ENCODE measurements at places on chromosomes 6 and 20.

- no peak for DNase-seq
Measured at GRCh38 chr6:42128460-42129359, 13.7 kb downstream of the C6orf132 start.

DNA sequence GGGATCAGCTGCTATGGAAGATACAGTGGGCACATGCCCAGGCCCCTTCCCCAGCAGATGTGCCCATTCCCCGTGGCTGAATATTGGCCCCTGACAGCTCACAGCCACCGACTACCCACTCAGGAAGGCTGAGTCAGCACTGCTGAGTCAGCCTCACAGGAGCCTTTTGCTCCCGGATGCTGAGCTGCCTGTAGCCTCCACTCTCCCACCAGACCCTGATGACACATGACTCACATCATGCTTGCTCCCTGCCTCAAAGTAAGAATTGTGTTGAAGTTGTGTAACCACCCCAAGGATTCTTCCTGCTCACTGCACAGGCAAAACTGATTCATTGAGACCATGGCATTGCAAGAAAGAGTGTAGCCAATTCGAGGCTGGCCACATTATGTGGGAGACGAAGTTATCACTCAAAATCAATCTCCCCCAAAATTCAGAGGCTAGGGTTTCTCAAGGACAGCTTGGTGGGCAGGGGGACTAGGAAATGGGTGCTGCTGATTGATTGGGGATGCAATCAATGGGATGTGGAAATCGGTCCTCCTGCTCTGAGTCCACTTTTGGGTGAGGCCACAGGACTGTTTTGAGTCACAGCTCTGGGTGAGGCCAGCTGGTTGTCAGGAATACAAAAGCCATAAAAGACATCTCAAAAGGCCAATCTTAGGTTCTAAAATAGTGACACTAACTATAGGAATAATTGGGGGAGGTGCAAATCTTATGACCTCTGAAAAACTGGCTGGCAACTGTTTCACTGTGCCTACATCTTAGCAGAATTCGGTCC, 556.6 kb upstream of the CDH4 start:
- DNase-seq = no peak

DNA sequence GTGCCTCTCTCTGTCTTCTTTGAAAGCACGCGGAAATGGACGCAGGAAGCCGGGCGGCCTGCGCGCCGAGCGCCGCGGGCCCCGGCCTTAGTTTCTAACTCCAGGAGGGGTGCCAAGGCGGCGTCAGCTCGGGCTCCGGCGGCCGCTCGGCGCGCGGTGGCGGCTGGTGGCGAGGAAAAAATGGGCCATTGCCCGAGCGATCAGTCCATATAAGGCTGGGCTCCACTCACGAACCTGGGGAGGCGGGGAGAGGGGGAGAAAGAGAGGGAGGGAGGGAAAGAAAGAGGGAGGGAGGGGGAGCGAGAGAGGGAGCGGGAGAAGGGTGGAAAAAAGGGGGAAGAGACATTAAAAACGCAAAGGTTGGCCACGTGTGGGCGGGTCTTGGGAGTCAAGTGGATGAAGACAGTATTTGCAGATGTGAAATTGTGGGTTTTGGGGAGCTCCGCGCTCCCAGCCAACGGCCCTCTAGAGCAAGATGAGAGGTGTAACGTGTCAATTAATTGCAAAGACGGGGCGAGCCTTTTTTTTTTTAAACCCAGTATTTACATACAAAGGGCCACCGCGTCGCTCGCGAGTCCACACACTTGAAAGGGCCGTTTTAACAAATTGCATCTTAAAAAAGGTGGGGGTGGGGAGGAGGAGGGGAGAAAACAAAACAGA, at the start of gene NKX2-2:
Gene NKX2-2 (minus strand): TSS at position 184 of the 660 bp plus-strand sequence. CDS start 395 bp downstream, outside the sequence.
- DNase-seq = no peak

DNA sequence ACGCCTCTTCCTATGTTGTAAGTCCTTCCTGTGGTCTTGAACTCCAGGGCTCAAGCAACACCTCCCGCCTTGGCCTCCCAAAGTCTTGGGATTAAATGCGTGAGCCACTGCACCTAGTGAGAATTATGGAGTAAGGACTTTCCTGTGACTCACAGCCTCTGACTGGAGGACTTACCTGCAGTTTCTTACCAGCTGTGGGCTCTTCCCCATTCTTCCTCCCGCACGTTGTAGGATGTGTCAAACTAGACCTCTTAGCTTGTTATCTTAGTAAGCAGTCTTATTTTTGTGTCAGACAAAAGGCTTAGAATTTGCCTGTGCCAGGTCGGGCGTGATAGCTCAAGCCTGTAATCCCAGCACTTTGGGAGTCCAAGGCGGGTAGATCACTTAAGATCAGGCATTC, 30.9 kb downstream of the BAK1 start:
- DNase-seq = no peak

DNA sequence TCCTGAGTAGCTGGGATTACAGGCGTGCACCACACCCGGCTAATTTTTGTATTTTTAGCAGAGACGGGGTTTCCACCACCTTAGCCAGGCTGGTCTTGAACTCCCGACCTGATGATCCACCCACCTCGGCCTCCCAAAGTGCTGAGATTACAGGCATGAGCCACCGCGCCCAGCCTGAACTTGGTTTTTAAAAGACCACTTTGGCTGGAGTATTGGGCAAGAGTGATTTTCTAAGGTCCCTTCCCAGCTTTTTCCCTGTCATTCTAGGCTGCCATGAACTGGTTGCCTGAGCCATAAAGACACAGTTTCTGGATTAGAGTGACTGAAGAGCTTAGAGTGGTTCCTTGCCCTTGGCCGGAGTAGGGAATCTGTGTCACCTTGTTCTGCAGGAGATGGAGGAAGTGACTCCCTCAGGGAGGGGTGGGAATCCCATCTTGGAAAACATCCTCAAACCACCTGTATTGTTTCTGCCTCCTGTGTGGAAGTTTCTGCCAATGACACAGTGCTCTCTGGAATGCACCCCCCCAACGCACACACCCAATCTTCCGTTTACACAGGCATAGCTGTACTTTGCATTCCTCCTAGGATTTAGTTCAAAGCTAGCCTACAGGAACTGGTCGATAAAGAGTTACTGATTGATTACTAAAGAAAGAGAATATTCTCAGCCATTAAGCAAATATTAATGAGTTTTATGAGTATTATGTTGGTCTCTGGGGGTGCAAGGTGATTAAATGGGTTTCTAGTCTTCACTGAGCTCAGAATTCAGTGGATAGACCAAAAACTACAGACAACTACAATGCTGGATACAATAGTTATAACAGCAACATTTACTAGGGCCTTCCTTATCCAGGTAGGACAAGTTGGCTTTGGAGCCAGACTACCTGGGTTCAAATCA, 18.2 kb downstream of the BCL2L1 start:
- no peak for DNase-seq

- DNase-seq = peak; percentile 56
Measured at GRCh38 chr20:58753267-58753921, 60.8 kb downstream of the NPEPL1 start.

GRCh38 chr6:133368664-133369063, 127.5 kb downstream of the EYA4 start:
- DNase-seq = no peak

DNA sequence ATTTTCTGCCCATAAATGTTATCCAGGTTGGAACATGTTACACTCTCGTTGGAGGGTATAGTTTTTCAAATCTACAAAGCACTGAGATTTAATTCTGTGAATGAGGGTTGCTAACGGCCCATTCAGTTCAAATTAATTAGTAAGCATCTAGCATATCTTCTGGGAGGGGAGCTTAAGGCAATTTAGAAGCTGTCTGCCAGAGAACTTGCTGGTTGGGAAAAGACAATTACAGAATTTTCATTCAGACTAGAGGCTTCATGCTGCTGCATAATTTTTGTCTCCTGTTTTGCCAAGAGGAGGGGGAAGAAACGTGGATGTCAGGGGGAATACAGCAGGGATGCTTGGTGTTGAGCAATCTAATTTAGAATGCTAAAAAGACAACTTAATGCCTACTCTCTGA, 268.3 kb upstream of the FAM83B start:
- DNase-seq = no peak

DNA sequence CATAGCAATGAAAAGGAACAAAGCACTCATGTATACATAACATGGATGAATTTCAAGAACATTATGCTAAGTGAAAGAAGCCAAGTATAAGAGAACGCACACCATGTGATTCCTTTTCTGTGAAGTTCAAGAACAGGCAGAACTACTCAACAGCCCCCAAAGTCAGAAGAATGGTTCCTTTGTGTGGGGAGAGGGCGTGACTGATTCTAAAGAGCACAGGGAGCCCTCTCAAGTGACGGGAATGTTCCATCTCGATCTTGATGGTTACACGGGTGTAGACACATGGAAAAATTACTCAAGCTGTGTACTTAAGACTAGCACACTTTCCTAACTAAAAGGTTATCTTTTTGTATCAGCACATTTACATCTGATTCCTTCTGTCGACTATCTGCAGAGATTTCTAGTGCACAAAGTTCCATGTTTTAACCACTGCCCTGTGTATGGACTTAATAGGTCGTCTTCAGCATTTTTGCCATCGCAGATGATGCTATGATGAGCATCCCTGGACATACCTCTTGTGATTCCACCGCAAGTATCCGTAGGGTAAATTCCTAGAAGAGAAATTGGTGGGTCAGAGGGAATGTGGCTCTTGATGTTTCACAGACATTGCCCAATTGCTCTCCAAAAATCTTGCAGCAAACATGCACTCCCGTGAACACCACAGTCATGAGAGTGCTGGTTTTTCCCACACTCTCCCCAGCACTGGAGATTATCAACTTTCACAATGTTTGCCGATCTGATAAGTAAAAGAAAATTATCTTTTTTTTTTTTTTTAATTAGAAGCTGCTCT, 279.3 kb downstream of the BMP7 start:
- no peak for DNase-seq
